ENCODE measurements at places on chromosomes 1 and 21.

DNA sequence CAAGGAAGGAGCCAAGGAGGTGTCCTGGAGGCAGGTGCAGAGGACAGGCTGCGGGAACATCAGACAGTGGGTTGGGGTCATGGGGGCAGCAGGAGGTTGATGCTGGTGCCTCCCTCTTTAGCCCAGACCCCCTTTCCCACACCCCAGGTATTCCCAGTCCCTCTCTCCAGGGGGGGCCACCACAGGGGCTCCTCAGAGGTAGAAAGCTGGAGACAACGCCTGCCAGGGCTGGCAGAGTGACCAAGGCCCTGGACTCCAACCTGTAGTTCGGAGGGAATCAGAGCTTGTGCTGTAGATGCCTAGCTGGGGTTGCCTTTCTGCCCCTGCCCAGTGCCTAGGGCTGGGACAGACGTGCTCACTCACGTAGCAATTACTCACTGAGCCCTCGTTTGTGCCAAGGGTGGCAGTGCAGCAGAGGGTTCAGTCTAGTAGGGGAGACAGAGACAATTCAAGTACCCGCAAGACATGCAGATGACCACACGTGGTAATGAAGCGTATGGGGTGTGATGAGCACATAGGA is 148.2 kb downstream of the PTPRU start:
- no peak for DNase-seq

DNA sequence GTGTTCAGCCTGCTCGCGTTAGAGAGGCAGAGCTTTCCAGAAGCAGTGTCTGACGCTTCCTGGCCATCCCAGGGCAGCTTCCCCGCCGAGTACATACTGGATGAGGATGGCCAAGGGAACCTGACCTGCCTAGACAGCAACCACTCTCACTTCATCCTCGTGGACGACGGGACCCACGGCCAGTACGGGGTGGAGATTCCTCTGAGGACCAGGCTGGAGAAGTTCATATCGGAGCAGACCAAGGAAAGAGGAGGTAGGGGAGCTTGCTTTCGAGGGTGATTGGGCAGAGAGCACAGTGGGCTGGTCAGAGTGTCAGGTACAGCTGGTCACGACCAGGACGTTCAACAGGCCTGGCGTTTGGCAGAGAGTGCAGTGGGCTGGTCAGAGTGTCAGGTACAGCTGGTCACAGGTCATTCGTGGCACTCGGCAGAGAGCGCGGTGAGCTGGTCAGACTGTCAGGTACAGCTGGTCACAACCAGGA is 22.4 kb downstream of the TRPM2 start:
- no peak for DNase-seq

- DNase-seq = no peak
Observed at GRCh38 chr1:161099090-161099802, 1.1 kb downstream of the KLHDC9 start.

- DNase-seq = no peak
Observed at GRCh38 chr1:23194119-23194984, 22.9 kb downstream of the HTR1D start.

GRCh38 chr1:97796711-97797110 is 124.1 kb downstream of the DPYD start:
- DNase-seq = no peak

DNA sequence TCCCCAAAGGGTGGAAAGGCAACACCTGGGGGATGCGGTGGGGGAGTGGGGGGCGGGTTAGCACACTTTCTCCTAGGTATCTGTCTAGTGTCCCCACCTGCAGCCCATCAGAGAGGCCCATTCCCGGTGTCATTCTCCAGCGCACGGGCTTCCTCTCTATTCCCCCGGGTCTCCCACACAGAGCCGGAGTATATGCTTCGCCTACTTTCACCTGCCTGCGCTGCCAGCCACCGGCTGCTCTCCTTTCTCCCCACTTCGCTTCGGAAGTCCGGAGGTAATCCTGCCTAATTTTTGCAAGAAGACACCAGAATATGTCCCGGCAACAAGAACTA is 852 bp downstream of the RGS7 start:
- DNase-seq = no peak

DNA sequence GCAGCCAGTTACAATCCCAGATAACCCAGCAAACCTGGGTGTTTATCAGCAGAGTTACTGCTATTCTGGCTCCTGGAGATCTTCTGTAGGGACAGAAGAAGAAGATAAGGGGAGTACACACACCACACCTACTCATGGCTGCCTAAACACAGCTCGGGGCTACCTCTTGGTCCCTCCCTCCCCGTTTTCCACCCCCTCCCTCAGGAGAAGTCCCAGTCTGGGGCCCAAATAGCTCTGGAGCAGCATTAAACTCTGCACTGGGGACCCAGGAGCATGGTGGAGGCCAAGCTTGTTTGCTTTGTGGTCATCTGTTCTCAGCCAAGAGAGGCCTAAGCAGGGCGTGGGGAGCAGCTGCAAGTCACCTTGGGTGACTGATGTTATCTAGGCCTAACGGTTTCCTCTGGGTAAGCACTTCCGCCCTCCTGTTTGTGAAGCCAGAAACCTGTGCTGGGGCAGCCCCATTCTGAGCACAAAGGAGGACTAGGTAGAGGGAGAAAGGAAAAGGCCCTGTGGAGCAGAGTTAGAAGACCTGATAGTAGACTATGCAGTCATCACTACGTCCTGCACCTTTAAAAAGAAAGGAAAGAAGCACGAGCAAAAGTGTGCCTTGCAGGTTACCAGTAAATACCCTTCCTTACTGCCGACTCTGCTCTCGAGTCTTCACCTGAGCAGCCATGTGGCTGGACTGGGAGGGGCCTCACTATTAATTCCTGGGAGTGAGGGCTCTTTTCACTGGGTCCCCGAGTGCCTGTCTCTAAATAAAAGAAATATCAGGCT is 2.0 kb upstream of the RCSD1 start:
- peak; percentile 44 for DNase-seq

GRCh38 chr1:206895325-206895724 is 1.9 kb upstream of the IL24 start:
- DNase-seq = no peak

- DNase-seq = no peak
Observed at GRCh38 chr1:1755852-1756251, 22.4 kb downstream of the NADK start.

GRCh38 chr1:218967836-218968235 is 205.8 kb upstream of the LYPLAL1 start:
- no peak for DNase-seq

DNA sequence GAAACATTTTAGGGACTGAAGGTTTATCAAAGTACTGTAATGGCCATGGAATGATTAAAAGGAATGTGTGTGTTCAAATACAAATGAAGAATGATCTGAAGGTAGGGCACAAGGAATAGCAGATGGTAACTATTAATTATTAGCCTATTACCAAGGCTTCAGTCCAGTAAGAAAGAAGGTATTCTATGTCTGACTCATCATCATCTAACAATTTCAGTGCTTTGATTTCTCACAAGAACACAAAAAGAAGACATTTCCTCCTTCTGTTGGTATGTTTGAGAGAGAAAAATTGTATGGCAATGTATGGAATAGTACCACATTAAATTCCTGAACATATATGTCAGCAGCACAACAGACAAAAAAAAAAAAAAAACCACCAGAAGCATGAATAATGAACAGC is 57.5 kb downstream of the TYW3 start:
- no peak for DNase-seq

- DNase-seq = no peak
Observed at GRCh38 chr1:204265665-204266064, 51.9 kb upstream of the GOLT1A start.

DNA sequence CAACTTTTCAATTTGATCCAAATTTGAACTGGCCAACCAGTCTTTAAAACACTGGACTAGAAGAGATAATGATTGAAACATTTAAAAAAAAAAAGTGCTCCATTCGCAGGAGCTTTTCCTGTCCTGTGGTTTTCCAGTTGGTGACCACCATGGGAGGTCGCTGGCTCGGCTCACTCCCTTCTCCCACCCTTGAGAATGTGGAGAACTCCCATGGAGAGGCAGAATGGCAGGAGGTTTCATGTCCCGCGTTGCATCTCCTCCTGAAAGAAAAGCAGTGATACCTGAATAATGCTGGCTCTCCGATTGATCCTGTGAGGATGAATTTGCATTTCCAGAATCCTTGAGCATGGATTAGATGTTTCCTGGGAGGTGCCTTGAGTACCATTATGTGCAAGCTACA is 16.5 kb upstream of the MPZL1 start:
- DNase-seq = no peak

DNA sequence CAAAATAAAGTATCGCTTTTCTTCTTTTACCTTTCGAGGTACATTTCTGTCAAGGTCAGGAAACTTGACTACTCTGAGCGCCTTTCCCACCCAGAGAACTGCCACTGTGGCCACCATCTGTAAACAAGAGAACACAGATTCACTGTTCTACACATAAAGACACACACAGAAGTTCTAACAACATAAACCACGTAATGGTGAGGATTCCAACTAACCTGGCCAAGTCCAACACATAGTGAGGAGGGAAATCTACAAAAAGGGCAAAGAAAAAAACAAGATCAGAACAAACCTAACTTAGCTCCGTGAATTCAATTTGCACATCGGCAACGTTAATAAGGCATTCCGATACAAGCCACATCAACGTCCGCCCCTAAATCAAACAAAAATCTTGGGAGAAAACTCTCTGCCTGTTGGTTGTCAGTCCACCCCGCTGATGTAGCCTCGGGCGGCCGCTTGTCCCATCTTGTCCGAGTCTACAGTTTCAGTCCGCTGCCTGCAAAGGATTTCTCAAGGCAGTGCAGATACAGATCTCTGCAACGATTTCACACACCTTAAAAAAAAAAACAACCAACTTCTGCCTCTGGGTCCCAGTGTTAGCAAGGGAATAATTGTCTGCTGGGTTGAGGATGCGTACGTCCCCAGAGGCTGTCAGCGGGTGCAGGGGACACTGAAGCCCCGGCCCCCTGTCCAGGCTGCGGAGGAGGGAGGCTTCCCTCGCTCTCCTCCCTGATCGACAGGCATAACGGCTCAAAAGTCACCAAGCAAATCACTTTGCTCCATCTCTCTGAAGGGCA is 1.0 kb downstream of the SLC35D1 start:
- no peak for DNase-seq
